Ovary (tissue), 10 donors: ENCODE measurements at places on chromosomes 6 and 20. TPM values are rescaled to one million over a fixed set of nuclear protein-coding genes. Genes with fewer than 3 reads are reported as not detected.

GRCh38 chr20:17141568-17141967, 85.3 kb upstream of the PCSK2 start:
- H3K36me3 ChIP-seq = no peaks in the 10 kb centered on the region
- no peak for DNase-seq
- H3K27me3 ChIP-seq = no peaks in the 10 kb centered on the region
- no peaks in the 10 kb centered on the region for H3K4me1 ChIP-seq
- no peak overlapping the region for H3K27ac ChIP-seq

- H3K36me3 ChIP-seq = no peaks in the 10 kb centered on the region
- DNase-seq = no peak
- no peak overlapping the region for H3K4me3 ChIP-seq
Observed at GRCh38 chr20:973785-974194, 28.3 kb downstream of the RSPO4 start.

DNA sequence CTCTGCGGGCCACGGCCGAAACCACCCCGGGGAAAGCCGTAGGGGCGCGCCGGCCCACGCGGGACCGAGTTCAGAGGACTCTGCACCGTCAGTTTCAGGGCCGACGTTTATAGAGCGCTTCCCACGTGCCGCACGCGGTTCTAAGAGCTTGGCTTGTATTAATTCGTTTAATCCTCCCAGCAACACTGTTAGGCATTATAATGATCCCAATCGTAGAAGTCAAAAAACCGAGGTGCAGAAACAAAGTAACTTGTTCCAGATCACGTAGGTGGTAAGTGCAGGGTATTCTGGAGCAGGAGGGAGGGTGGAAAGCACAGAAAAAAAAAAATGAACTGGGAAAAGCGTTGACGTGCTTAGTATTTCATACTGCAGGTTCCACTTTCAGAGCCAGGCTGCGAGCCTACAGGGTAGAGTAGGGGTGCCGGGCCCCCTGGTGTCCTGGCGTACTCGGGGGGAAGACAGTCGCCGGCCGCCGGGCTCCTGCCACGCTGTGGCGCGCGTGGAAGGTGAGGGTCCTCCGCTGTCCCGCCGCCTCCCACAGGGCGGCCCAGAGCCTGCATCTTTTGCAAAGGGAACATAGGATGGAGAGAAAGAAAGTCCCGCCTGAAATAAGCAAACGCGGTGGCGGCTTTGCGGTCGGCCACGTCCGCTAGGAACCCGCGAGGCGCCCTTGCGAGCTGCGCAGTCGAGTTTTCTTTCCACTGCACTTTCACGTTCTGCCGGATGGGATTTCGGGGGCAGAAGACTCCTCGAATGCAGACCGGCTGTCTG, 10.2 kb upstream of the FOXF2 start:
- H3K27me3 ChIP-seq = peaks cover 7% of the 10 kb centered on the region
- DNase-seq = no peak
- no peaks in the 10 kb centered on the region for H3K36me3 ChIP-seq
- H3K27ac ChIP-seq = no peak overlapping the region
- peaks cover 3% of the 10 kb centered on the region for H3K4me1 ChIP-seq
- no peak overlapping the region for H3K4me3 ChIP-seq

- H3K36me3 ChIP-seq = no peaks in the 10 kb centered on the region
- H3K27ac ChIP-seq = no peak overlapping the region
- no peak overlapping the region for H3K4me3 ChIP-seq
- H3K27me3 ChIP-seq = no peaks in the 10 kb centered on the region
- H3K4me1 ChIP-seq = no peaks in the 10 kb centered on the region
Observed at GRCh38 chr6:72440611-72441010, 181.3 kb upstream of the KCNQ5 start.

DNA sequence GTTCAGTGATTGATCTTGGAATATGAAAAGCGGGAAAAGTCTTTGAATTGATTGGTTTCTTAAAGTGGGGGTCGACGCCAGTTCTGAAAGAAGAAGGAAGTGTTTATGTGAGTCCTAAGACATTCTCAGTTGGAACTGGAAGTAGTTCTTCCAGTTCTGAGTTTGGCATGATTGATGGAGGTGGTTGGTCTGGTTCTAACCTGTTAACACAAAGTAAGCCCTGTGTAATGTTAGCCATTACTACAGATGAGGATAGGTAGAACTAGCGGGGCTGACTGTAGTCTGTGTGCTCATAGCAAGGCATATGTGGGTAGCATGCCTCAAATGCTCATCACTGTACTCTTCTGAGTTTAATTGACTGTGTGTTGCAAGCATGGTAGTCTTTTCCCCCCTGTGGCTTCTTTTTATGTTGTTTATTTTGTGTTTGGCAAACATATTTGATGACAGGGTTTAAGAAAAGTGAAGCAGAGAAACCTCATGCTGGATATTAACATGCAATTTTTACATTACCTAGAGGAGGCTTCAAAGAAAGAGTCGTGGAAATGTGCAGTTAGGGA, 24.9 kb downstream of the CITED2 start:
- no peaks in the 10 kb centered on the region for H3K36me3 ChIP-seq
- DNase-seq = no peak
- H3K4me3 ChIP-seq = no peak overlapping the region
- no peaks in the 10 kb centered on the region for H3K27me3 ChIP-seq

- no peak overlapping the region for H3K27ac ChIP-seq
- H3K27me3 ChIP-seq = no peaks in the 10 kb centered on the region
- H3K4me3 ChIP-seq = no peak overlapping the region
- no peak for DNase-seq
- no peaks in the 10 kb centered on the region for H3K4me1 ChIP-seq
Observed at GRCh38 chr6:126210398-126211075, 129.4 kb upstream of the CENPW start.

GRCh38 chr20:62695448-62696414, 12.9 kb upstream of the NTSR1 start:
- no peak overlapping the region for H3K4me3 ChIP-seq
- no peak for DNase-seq
- no peaks in the 10 kb centered on the region for H3K36me3 ChIP-seq
- H3K27me3 ChIP-seq = no peaks in the 10 kb centered on the region
- no peak overlapping the region for H3K27ac ChIP-seq

- H3K4me3 ChIP-seq = no peak overlapping the region
- no peaks in the 10 kb centered on the region for H3K36me3 ChIP-seq
- no peak for DNase-seq
- H3K4me1 ChIP-seq = no peaks in the 10 kb centered on the region
- H3K27me3 ChIP-seq = no peaks in the 10 kb centered on the region
Observed at GRCh38 chr6:13538600-13538999, 35.8 kb upstream of the SIRT5 start.

DNA sequence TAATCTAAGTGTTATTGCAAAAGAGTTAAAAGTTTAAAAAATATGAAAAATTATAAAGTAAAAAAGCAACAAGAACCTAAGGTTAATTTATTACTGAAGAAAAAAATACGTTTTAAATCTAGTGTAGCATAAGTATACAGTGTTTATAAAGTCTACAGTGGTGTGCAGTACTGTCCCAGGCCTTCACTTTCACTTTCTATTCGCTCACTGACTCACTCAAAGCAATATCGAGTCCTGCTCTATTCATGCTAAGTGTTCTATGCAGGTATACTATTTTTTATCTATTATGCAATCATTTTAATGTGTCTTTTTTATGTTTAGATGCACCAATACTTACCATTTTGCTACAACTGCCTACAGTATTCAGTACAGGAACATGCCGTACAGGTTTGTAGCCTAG, 113.0 kb downstream of the MANEA start:
- no peaks in the 10 kb centered on the region for H3K27me3 ChIP-seq
- no peak overlapping the region for H3K27ac ChIP-seq
- no peak for DNase-seq

DNA sequence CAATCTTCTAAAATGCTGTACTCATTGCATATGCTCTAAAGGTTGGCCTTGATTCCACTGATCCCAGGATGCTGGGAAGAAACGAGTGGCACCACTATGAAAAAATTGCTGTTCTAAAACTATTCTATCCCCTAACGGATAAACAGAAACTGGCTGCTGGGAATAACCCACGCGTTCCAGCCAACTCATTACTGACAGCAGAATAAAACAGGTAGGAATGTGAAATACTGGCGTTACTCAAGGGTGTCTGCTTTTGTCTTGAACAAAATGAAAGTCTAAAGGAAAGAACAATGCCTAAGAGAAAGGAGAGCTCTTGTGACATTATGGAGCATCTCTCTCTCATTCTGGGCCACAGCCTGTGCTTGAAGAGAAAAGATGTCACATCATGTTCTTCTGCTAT, 26.1 kb downstream of the GPR63 start:
- H3K4me3 ChIP-seq = no peak overlapping the region
- H3K27me3 ChIP-seq = no peaks in the 10 kb centered on the region
- H3K36me3 ChIP-seq = no peaks in the 10 kb centered on the region
- no peak for DNase-seq

DNA sequence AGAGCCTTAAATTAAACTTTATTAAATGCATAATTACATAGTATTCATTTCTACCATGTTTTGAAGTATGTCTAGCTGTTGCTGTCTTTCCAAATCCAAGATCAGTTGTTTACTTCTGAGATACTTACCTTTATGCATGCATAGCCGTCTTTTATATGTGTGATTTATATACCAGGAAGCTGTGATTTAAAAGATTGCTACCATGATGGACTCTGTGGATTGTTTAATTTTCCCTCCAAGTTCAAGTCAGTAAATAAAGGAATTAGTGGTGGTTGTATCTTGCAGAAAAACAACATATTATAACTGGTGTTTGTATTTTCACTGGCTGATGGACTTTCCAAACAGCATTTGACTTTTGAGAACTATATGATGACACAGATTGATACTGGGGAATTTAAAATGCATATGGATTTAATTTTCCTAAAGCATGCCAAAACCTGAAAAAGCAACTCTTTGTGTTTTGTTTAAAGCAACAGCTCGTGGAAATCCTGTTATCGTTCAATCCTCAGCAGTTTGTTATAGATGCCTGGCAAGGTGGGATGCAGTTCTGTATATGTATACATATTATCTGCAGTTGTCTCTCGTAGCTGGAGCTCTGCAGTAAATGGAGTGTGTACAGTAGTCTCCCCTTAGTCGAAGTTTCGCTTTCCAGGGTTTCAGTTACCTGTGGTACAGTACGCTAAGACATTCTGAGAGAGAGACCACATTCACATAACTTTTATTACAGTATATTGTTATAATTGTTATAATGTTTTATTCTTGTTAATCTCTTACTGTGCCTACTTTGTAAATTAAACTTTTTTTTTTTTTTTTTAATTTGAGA, 77.1 kb downstream of the CBFA2T2 start:
- H3K4me3 ChIP-seq = no peak overlapping the region
- DNase-seq = no peak
- H3K4me1 ChIP-seq = peaks cover 11% of the 10 kb centered on the region
- no peak overlapping the region for H3K27ac ChIP-seq
- H3K27me3 ChIP-seq = no peaks in the 10 kb centered on the region

DNA sequence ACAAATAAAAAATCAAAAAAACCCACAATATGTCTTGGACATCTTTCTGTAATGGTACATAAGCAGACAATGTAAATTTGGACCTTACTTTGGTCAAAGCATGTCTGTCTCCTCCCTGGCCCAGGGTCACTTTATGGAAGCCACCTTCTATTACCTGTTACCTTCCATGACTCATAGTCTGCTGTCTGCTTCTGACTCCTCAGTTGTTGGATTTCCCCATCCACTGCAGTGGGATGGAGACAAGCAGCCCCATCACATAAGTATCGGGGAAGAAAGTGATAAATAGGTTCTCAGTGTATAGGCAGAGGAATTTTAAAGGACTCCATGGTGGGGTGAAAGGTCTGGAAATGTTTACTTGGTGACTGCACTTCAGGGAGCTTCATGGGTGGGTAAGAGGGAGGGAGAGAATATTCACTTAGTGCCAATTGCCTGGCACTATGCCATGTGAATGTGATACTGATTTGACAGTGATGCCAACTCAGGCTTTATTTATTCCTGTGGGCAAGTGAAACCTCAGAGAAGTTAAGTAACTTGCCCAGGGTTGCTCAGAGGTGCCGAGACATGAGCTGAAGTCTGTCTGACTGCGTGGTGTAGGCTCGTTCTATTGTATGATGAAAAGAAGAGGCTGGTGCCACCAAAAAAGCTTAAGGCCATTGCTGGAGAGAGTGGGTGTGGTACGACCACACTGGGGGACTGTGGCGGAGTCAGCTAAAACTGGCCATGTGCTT, 175.6 kb upstream of the RNF24 start:
- no peak overlapping the region for H3K27ac ChIP-seq
- no peaks in the 10 kb centered on the region for H3K4me1 ChIP-seq
- no peak overlapping the region for H3K4me3 ChIP-seq
- H3K36me3 ChIP-seq = no peaks in the 10 kb centered on the region

- H3K4me1 ChIP-seq = no peaks in the 10 kb centered on the region
- no peaks in the 10 kb centered on the region for H3K36me3 ChIP-seq
- H3K27me3 ChIP-seq = no peaks in the 10 kb centered on the region
- H3K4me3 ChIP-seq = no peak overlapping the region
- DNase-seq = no peak
Observed at GRCh38 chr6:122726649-122727048, 52.9 kb upstream of the FABP7 start.

DNA sequence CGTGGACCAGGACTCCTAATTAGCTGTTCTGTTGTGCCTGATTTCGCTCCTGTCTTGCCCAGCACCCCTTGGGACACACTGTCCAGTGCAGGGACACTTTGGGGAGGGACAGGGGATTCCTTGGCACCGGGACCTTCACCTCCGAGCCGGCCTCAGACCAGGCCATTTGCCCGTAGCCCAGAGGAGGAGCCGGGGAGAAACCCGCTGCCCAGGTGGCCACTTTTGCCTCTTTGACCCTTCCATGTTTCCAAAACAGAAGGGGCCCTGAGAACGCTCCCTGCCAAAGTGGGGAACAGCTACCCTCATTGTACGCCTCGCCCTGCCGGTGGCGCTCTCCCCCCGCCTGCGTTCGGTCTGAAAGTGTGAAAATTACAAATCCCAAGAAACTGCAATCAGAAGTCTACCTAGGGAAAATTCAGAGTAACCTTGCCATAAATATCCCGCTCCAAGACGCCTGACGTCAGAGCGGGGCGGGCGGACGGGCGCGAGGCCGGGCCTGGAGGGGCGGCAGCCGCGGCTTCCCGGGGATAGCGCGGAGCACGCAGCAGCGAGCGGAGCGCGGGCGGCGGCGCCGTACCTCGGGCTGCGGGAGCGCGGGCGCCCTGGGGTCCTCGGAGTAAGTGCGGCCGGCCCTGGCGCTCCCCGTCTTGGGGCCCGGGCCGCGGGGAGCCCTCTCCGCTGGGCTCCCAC, at the start of gene DAAM2:
Gene DAAM2, plus strand, starts transcription at position 527 of the 690 bp plus-strand sequence. CDS start 63,927 bp downstream, outside the sequence.
- peak within 1 kb of the TSS; percentile 64 for H3K4me3 ChIP-seq
- H3K4me1 ChIP-seq = peaks cover 10% of the 10 kb centered on the region
- peak; percentile 72 for DNase-seq
- no peaks in the 10 kb centered on the region for H3K36me3 ChIP-seq

The TMEM200A gene
- 32.5 TPM for total RNA-seq

The OR2B6 gene
- total RNA-seq = not detected

The PPP1R18 gene
- total RNA-seq = 14.7 TPM

The RNF144B gene
- total RNA-seq = 3.1 TPM

The TRIM31 gene
- not detected for total RNA-seq
